ENCODE measurements at places on chromosomes 2 and 18.

GRCh38 chr2:5026571-5027234 is 665.5 kb upstream of the SOX11 start:
- no peak overlapping the region for H3K27ac ChIP-seq
- H3K4me1 ChIP-seq: no peaks in the 10 kb centered on the region
- no peaks in the 10 kb centered on the region for H3K27me3 ChIP-seq
- H3K4me3 ChIP-seq: no peak overlapping the region

- peak; percentile 35 for DNase-seq
- H3K36me3 ChIP-seq: no peaks in the 10 kb centered on the region
- H3K4me1 ChIP-seq: peaks cover 19% of the 10 kb centered on the region
- H3K27ac ChIP-seq: no peak overlapping the region
- H3K27me3 ChIP-seq: peaks cover 11% of the 10 kb centered on the region
These were observed 76.9 kb downstream of the MYO1B start for GRCh38 chr2:191321861-191322662.

DNA sequence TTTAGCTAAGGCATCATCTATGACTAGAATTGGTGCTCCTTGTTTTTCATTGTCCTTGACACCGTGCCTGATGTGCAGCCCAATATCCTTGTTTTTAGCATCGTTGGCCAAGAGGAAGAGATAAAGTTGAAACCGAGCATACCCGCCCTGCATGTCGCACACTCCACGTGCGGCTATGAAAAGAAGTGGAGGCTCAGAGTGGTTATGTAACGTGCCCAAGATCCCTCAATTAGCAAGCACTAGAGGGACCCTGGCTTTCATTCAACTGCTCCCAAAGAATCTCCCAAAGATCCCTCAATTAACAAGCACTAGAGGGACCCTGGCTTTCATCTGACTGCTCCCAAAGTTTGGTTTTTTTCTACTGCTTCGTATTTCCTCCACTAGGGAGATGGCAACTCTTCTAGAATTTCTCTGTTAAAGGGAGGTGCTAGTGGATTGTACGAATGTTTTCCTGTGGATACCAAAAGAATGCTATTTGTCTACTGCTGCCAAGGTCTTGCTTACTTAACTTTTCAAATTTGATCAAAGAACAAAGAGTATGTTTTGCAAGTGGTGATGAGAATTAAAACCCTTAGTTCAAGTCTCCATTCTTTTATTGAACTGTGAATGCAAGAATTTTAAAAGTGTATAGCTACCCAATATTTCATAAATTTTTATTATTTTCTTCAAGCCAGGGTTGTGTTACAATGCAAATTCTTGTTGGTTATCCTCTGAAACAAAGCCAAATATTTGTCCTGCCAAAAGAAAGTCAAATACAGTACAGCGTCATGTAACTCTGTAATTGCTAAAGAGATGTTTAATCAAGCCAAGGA is 92.1 kb downstream of the AOX1 start:
- no peaks in the 10 kb centered on the region for H3K36me3 ChIP-seq
- H3K27ac ChIP-seq: no peak overlapping the region
- no peak overlapping the region for H3K4me3 ChIP-seq
- H3K27me3 ChIP-seq: peaks cover 22% of the 10 kb centered on the region

GRCh38 chr2:12710301-12710700 is 6.4 kb upstream of the TRIB2 start:
- no peak overlapping the region for H3K4me3 ChIP-seq
- H3K4me1 ChIP-seq: peaks cover 64% of the 10 kb centered on the region
- H3K36me3 ChIP-seq: peaks cover 30% of the 10 kb centered on the region
- peak overlapping the region; percentile 85 for H3K27ac ChIP-seq

GRCh38 chr2:150147889-150148683 is 339.4 kb downstream of the RND3 start:
- no peak for DNase-seq
- H3K36me3 ChIP-seq: no peaks in the 10 kb centered on the region
- H3K27ac ChIP-seq: no peak overlapping the region
- H3K4me3 ChIP-seq: no peak overlapping the region
- no peaks in the 10 kb centered on the region for H3K4me1 ChIP-seq

GRCh38 chr2:120619579-120619978 is 116.1 kb upstream of the GLI2 start:
- no peak for DNase-seq
- H3K4me1 ChIP-seq: no peaks in the 10 kb centered on the region
- no peak overlapping the region for H3K27ac ChIP-seq
- no peaks in the 10 kb centered on the region for H3K36me3 ChIP-seq
- no peak overlapping the region for H3K4me3 ChIP-seq

GRCh38 chr2:121260370-121261154 is 24.4 kb downstream of the TFCP2L1 start:
- no peaks in the 10 kb centered on the region for H3K4me1 ChIP-seq
- H3K36me3 ChIP-seq: no peaks in the 10 kb centered on the region
- H3K27me3 ChIP-seq: peaks cover 14% of the 10 kb centered on the region
- H3K27ac ChIP-seq: no peak overlapping the region
- H3K4me3 ChIP-seq: no peak overlapping the region

DNA sequence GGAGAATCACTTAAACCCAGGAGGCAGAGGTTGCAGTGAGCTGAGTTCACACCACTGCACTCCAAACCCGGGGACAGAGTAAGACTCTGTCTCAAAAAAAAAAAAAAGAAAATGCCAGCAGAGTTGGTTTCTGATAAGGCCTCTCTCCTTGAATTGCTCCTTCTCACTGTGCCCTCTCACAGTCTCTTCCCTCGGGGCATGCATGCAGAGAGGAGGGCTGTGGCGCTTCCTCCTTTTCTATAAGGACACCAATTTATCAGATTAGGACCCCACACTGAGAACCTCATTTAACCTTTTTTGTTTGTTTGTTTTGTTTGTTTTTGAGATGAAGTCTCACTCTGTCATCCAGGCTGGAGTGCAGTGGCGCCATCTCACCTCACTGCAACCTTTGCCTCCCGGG is 110.5 kb downstream of the ZFP36L2 start:
- DNase-seq: no peak
- no peak overlapping the region for H3K4me3 ChIP-seq
- H3K27ac ChIP-seq: no peak overlapping the region
- peaks cover 4% of the 10 kb centered on the region for H3K36me3 ChIP-seq

DNA sequence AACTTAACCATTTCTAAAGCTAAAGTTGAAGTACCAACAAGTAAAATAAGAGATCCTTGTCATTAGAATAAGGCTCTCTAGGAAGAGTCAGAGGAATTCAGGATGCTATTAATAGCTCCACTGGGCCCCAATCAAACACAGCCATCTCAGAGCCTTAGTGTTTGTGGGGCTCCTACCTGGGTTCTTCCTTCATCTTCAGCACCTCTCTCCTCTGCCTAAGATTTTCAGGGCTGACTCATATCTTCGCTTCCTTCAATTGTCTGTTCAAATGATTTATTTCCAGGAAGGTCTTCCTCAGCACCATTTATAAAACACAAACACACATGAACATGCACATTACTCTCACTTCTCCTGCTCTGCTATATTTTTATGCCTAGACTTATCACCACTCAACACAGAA is 119.5 kb downstream of the COL6A3 start:
- no peak overlapping the region for H3K4me3 ChIP-seq
- peaks cover 25% of the 10 kb centered on the region for H3K27me3 ChIP-seq
- peaks cover 3% of the 10 kb centered on the region for H3K4me1 ChIP-seq
- no peak overlapping the region for H3K27ac ChIP-seq

GRCh38 chr18:4119813-4120212 is 335.3 kb downstream of the DLGAP1 start:
- no peaks in the 10 kb centered on the region for H3K4me1 ChIP-seq
- H3K4me3 ChIP-seq: no peak overlapping the region
- H3K27me3 ChIP-seq: no peaks in the 10 kb centered on the region
- DNase-seq: no peak

DNA sequence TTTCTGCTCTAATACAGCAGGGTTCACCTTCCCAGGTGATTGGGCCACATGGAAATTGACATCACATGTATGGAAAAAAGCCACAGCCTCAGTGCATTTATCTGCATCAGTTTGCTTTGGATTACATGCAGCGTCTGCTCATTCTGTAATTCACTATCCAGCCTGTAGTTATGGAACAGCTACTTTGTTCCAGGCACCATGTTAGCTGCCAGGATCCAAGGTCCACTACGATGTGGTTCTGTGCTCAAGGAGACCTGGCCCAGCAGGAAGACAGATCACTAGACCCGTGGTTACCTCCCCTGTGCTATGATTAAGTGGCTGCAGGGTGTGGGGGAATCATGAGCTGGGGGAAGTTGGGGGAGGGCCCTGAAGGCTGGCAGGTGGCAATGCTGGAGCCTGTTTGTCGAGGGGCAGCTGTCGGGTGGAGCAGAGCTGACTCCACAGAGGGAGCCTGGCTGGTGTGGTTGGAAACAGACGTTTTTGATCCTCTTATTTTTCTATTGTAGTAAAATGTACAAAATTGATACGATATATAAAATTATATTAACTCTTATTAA is 58.6 kb downstream of the TSHZ1 start:
- no peak overlapping the region for H3K4me3 ChIP-seq
- no peaks in the 10 kb centered on the region for H3K27me3 ChIP-seq
- DNase-seq: no peak

DNA sequence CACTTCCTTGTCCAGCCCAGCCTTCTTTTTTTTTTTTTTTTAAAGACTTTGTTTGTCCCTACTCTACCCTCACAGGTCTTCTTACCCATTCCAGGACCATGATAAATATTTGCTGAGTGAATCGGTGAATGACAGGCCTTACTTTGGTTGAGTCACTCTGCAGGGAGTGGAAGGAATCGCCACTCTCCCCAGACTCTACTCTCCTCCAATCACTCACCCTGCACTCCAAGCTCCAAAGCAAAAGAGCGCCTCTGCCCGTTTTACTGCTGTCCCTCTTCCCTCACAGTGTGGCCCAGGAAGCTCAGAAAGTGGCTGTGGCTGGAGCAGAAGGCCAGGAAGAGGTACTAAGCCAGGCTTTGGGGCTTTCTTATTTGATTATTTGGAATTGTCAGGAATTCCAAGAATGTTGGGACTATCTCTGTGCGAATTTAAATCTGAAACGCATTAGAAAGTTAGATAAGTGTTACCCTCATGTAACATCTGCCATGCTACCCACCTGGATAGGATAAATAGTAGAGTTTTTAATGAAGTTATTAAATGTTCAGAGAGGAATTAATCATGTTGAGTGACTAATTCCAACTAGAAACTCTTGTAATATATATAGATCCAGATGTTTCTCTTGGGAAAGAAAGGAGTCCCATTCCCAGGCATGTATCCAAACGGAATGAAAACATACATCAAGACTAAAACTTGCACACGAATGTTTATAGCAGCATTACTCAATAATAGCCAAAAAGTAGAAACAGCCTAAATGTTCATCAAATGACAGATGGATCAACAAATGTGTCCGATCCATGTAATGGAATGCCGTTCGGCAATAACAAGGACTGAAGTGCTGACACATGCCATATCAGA is 43.0 kb upstream of the CHMP1B start:
- H3K4me3 ChIP-seq: no peak overlapping the region
- H3K27ac ChIP-seq: no peak overlapping the region
- H3K27me3 ChIP-seq: peaks cover 7% of the 10 kb centered on the region
- H3K4me1 ChIP-seq: no peaks in the 10 kb centered on the region
- no peaks in the 10 kb centered on the region for H3K36me3 ChIP-seq
- no peak for DNase-seq

DNA sequence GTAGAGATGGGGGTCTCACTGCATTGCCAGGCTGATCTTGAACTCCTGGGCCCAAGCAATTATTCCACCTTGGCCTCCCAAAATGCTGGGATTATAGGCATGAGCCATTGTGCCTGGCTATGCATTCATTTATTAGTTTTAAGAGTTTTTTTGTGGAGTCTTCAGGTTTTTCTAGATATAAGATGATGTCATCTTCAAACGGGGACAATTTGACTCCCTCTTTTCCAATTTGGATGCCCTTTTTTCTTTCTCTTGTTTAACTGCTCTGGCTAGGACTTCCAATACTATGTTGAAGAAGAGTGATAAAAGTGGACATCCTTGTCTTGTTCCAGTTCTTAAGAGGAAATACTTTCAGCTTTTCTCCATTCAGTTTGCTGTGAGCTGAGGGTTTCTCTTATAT is 113.7 kb upstream of the PARD3B start:
- no peaks in the 10 kb centered on the region for H3K4me1 ChIP-seq
- no peaks in the 10 kb centered on the region for H3K36me3 ChIP-seq
- no peak for DNase-seq
- peaks cover 3% of the 10 kb centered on the region for H3K27me3 ChIP-seq
- H3K27ac ChIP-seq: no peak overlapping the region
- H3K4me3 ChIP-seq: no peak overlapping the region

DNA sequence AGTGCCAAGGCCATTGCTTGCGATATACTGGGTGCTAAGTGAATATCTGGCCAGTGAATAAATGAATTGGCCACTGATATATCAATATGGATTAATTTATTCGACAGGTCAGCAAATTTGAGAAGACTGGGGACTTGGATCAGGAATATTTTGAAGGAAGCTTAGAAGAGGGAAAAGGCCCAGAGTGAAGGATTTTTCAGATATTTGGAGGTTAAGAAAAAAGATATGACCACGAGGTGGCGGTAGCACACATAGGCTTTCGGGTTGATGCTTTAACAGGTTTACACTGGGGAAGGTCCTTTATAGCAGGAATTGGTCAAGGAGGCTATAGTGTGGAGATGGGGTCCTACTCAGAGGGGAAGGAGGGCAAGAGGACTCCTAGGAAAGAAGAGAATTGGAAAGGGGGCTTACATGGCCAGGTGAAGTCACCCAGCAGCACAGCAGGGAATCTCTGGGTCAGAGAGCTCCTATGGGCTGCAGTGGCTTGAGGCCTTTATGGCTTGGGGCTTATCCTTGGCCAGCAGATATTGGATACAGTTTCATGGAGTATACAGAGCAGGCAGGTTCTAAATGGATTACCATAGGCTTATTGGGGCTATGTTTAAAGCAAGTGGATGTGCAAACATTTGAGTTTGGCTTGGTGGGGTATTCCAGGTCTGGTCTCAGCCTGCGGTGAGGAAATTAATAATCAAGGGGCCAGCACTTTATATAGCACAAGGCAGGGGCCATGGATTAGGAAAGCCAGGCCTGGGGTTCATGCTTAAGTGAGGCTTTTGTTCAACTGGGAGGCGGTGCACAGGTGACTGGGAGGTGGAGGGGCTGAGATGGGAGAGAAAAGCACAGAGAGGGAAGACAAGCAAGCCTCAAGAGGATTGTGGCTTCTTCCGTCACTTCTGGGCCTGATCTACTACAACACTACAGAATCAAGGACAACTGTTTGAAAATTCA is 9.7 kb downstream of the IL1RN start:
- H3K27ac ChIP-seq: no peak overlapping the region
- H3K4me1 ChIP-seq: peaks cover 32% of the 10 kb centered on the region
- H3K4me3 ChIP-seq: no peak overlapping the region
- DNase-seq: peak; percentile 55
- no peaks in the 10 kb centered on the region for H3K36me3 ChIP-seq

- DNase-seq: no peak
- no peaks in the 10 kb centered on the region for H3K36me3 ChIP-seq
- no peaks in the 10 kb centered on the region for H3K27me3 ChIP-seq
- H3K4me3 ChIP-seq: no peak overlapping the region
- no peaks in the 10 kb centered on the region for H3K4me1 ChIP-seq
These were observed 1200.9 kb downstream of the DSC3 start for GRCh38 chr18:29841631-29842030.

- no peak overlapping the region for H3K27ac ChIP-seq
- H3K36me3 ChIP-seq: peaks cover 24% of the 10 kb centered on the region
- DNase-seq: no peak
These were observed 72.0 kb downstream of the STRADB start for GRCh38 chr2:201523506-201523905.
